Dorsolateral prefrontal cortex (tissue), 122 donors: ENCODE measurements at places on chromosomes 6 and 20.

- no peak for DNase-seq
Measured at GRCh38 chr20:38673725-38674091, 50.6 kb upstream of the SLC32A1 start.

GRCh38 chr6:19557191-19557590, 280.0 kb upstream of the ID4 start:
- no peak for DNase-seq

DNA sequence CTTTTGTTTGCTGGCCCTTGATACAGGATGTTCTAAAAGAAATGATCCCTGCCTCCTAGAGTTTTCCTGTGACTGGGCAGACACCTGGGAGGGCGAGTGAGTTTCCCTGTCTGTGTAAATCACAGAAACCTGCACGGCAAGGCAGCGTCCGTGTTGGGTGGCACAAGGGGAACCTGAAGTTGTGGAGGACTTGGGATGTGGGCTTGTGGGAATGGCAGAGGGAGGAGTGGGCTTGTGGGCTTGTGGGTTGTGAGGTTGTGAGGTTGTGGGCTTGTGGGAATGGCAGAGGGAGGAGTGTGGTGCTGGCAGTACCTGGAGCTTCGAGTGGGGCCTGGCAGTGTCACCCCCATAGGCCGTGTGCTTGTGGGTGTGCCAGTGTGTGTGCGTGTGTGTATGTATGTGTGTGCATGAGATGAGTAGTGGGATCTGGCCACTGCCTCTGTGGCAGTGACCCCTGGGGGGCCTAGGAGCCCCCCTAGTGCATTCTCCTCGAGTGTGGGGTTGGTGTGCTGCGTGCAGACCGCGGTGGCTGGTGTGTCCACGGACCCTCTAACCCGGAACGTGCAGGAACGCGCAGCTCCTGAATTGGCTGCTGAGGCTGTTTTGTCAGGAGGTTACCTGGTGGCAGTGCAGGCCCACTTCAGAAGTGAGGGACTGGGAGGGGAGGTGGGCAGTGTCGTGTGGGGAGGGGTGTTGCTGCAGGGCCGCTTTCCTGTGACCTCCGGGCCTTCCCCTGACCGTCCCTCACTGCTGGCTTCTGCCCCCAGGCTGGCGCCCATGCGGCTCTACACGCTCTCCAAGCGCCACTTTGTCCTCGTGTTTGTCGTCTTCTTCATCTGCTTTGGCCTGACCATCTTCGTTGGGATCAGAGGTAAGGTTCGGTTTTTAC, 13.0 kb downstream of the TMEM181 start:
- no peak for DNase-seq

DNA sequence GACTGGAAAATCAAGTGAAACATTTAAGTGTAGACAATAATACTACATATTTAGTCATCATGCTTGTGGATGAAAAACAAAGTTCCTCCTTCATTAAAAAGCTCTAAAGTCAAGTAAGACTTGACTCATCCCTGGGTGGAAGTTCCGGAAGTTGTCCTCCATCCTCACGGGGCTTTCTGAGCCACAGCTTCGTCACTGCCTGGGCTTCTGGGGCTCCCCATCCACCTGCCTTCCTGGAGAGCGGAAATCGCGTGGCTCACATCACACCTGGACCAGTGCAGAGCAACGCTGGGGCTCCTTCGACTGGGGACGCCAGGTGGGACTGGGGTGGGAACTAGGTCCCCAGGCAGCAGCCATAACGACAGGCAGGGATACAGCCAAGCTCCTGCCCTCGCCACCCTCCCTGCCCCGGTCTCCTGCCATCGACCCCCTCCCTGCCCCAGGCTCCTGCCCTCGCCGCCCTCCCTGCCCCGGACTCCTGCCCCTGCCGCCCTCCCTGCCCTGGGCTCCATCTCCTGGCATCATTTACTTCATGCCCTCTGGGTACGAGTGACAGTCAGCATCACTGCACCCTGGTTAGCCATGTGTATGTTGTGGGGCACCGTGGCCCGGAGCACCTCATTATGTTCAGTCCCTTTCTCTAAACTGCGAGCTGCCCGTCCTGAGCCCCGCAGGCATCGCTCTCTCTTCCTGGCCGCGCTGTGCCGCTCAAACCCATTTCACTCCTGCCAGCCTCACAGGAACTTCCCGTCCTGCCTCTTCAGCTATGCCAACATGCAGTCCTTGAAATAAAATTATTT, 12.9 kb downstream of the THBS2 start:
- no peak for DNase-seq

DNA sequence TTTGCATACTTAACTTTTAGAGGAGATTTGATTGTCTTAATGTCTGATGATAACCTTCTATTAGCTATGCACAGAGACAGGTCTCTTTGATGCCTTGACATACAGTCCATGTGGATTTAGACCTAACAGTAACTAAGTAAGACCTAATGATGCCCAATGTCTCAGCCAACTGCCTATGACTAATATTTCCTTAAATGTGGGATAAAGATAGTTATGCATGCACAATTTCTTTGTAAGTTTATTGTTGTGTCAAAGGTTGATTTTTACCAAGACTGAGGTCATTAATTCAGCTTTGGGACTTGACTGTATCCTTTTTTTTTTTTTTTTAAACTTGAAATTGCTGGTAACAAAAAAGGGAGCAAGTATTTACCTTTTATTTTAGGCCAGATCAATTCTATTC, 450.0 kb downstream of the HAO1 start:
- DNase-seq = no peak

GRCh38 chr6:31702405-31702818, 712 bp downstream of the ABHD16A start:
- DNase-seq = no peak

GRCh38 chr20:5267092-5267491, 49.7 kb downstream of the PROKR2 start:
- no peak for DNase-seq

DNA sequence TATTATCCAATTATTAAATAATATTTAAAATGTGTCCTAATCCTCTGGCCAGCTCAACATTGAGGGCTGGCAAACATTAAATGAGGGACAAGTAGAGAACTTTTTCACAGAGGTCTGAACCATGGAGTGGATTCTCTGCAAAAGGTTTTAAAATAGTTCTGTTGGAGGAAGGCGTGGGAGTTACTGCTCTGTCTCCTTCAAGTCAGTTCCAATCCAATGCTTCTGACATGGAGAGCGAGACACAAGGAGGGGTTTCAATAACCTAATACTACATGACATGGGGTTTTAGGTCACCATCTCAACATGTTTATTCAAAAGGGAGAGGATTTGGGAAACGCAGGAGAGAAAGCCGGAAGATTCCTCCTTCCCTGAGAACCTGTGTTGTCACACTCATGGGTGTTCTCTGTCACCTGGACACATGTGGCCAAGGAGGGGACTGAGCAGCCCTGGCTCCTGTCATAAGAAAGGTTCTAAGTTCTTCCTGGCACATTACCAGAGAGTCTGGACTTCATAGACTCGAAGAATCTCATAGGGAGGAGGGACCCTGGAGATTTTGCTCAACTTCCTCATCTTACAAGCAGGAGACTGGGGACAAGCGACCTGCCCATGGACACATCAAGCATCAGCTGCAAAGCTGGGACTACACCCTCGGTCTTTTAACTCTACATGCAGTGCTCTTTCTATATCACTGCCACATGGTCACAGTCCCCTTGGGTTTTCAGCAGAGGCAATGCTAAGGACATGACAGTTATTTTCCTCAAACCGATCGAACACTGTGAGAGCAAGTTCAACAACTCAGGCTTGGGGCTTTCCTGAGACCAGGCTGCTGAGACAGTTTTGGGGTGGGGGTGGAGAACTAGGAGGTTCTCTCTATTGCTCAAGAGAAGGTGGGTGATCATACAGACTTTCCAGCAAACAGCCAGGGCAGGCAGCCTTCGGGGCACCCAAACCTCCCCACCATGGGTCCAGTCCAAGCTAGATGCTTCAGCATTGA, 38.6 kb downstream of the PRDM1 start:
- no peak for DNase-seq

- no peak for DNase-seq
Measured at GRCh38 chr20:8601542-8601912, 467.4 kb upstream of the PLCB4 start.

DNA sequence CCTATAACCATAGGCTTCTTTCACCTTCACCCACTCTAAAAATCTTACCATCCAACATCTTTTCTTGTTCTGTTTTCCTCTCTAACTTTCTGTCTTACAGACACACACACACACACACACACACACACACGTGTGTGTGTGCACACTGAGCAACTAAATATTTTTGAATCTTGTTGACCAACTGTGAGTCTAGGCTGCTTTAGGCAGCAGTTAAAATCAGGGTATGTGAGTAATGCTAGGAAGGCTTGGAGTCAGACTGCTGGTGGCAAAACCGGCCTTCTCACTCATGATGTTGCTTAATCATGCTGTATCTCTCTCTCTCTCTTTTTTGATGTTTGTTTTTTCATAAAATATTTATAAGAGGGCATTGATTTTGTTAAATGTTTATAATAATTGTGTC, 103.1 kb upstream of the TBX18 start:
- no peak for DNase-seq

DNA sequence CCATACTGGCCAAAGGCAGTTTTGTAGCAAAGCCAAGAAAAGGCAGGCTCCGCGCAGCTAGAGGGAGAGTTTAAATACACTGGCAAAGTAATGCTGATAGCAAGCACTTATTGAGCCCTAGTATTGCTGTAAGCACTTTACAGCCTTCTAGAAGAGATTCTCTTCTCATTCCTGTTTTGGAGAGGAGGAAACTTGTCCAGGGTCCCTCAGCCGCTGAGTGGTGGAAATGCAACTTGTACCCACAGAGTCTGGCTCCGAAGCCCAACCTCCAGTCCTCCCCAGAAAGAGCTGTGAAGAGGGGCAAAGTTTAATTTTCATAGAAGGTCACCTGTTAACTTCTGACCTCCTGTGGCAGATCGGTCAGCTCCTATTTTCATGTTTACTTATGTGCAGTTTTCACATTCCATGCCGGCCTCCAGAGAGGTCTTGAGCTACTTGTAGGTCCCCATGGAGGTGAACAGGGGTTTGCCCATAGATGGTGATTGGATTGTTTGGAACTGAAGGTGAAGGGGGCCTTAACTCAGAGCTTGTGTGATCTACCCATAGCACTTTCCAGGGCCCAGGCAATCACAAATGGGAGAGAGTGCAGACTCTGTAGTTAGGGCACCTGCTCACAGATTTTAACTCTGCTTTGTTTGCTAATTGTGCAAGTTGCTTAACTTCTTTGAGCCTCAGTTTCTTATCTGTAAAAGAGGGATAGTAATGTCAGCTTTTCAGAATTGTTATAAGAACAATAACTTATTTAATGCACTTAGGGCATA, 70.7 kb downstream of the LYRM2 start:
- no peak for DNase-seq

- DNase-seq = no peak
Measured at GRCh38 chr6:127762284-127762683, 138.6 kb downstream of the THEMIS start.

DNA sequence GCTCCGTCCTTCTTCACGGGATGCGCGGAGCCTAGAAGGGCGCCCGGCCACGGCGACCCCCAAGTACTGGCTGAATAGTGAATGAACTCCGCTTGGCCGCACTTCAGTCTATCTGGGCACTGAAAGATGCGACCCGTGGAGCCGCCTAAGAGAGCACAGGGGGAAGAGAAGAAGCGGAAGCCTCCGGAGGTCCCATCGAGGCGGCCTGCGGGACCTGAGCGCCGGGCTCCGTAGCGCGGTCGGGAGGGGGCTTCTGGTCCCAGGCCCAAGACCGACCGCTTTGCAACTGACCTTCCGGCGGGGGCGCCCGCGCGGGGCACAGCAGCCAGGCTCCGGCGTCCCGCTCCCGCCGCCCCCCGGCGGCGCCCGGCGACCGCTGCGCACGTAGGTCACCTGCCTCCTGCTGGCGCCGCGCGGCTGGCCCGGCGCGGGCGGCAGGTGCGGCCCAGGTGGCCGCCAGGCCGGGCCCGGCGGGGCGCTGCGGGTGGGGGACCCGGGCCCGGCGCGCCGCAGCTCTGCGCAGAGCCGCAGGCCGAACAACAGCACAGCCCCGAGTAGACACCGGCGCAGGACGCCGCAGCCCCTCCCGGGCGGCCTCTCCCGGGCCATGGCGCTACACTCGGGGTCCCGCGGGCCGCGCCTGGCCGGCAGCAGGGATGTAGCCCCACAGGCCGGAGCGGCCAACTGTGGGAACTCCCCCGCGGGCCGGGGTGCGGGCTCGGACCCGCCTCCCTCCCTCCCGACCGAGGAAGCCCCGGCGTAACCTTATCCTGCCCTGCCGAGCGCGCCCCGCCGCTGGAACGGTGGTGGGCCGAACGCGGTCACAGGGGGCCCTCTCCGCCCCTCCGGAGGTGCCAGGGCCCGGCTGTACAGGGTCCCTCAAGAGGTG, at the start of gene METTL24:
Gene METTL24, minus strand, starts transcription at position 686 of the 889 bp plus-strand sequence. Its CDS starts 77 bp downstream, at position 609.
- no peak for DNase-seq

- no peak for DNase-seq
Measured at GRCh38 chr20:47847884-47848485, 62.7 kb upstream of the SULF2 start.

GRCh38 chr6:116365743-116366142, 5.0 kb upstream of the DSE start:
- no peak for DNase-seq

DNA sequence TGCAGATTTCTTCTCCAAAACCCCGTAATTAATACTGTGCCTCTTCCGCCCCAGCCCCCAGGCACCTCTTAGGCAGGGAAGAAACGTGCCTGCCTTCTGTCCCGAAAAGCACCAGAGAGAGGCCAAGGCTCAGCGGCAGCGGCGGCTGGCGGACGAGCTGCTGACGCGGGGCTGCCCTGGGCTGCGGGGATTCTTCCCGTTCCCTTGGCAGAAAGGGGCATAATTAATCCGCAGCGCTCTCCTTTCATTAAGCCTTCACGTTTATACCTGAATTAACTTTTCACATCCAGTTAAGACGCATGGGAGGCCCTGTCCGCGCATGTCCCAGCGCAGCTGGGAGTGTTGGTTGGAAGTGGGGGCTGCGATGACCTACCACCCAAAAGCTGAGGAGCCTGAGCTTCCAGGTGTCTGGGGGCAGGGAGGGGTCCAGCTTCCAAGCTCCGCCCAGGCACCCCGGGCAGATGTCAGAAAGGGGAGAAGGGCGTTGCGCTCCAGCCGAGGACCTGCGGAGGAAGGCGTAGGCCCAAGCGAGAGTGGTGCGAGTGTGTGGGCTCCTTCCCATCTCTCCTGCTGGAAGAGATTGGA, 167.4 kb upstream of the LRFN2 start:
- DNase-seq = no peak

- no peak for DNase-seq
Measured at GRCh38 chr6:111754423-111754822, 118.8 kb downstream of the FYN start.

GRCh38 chr20:5160882-5161281, 34.1 kb downstream of the CDS2 start:
- no peak for DNase-seq

GRCh38 chr6:88749849-88750248, 213.6 kb downstream of the RNGTT start:
- DNase-seq = no peak

GRCh38 chr20:59141818-59142581, 21.6 kb upstream of the ZNF831 start:
- no peak for DNase-seq

DNA sequence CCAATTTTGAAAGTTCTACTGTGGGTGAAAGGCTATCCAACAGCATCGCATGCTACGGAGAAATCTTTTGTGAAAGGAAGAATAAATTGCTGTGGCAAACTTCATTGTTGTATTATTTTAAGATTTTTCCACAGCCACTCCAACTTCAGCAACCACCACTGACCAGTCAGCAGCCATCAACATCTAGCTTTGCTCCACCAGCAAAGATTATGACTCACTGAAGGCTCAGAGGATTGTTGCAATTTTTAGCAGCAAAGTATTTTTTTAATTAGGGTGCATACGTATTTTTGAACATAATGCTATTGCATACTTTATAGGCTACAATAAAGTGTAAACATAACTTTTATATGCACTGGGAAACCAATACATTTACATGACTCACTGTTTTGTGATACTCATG, 493.5 kb downstream of the TFAP2A start:
- DNase-seq = no peak
